ENCODE measurements at places on chromosomes 5 and 9.
A peak's percentile ranks its signal among the peaks of the same experiment; 100 is the strongest.

DNA sequence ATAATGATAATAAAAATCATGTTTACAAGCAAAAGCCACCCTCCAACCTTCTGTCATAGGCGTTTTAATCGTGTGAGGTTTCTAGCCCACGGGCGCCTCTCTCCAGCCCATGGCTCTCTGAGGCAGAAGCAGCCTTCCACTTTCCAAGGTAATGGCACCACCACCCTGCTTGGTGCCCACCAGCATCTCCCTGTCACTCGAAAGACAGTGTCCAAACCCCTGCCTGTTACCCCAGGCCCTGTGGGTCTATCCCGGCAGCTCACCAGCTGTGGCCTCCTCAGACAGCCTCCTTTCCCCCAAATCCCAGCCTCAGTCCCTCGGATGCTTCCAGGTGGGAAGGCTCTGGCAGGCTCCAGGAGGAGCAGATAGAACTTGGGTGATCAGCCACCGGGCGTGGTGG lies 123.8 kb upstream of the LPCAT1 start:
- no peak for DNase-seq

- peak; percentile 40 for DNase-seq
Measured at GRCh38 chr9:79570448-79571308, 1.1 kb upstream of the TLE4 start.

- no peak for DNase-seq
Measured at GRCh38 chr9:120694559-120694958, 19.7 kb downstream of the MEGF9 start.

GRCh38 chr9:37146410-37146809 lies 26.0 kb downstream of the ZCCHC7 start:
- no peak for DNase-seq

GRCh38 chr5:170597872-170598271 lies 94.1 kb downstream of the KCNIP1 start:
- no peak for DNase-seq

GRCh38 chr5:111961862-111962261 lies 204.9 kb upstream of the NREP start:
- no peak for DNase-seq

GRCh38 chr5:180600554-180601041 lies 9.3 kb upstream of the SCGB3A1 start:
- DNase-seq, result no peak

DNA sequence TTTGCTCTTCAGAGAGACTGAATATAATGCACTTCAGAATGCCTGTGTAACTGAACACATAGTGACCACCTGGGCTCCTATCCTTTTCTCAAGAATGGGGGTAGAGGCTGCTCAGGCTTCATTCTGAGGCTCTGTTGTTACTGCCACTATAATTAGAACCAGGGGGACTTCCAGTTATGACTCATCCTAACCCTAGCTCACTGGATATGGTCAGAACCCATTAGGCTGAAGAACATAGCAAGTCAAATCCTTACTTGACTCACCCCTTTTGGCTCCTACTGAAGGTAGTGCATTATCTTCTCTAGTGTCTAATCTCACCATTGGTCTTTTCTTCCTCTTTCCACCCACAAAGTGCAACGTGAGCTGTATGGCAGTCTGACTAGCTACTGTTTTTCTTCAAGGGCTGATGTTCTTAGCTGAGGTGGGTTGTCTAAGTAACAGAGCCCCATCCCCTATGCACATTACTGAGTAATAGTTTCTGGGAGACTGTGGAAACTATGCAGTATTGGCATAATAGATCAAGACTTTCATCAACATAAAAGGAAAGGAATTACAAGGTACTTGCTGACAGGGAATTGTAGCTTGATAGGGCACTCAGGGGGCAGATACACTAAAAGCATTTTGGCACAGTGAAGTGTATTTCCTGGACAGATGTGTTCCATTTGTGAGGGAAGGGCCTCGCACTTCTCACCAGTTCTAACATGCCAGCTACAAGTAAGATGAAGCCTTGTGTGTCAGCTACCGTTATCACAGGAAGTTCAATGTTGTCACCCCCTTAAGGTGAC lies 431.0 kb upstream of the MEF2C start:
- DNase-seq, result no peak

GRCh38 chr9:120916588-120916987 lies 10.0 kb downstream of the TRAF1 start:
- DNase-seq, result no peak

GRCh38 chr9:110217656-110218099 lies 9.7 kb upstream of the C9orf152 start:
- no peak for DNase-seq

- DNase-seq, result no peak
Measured at GRCh38 chr9:86968258-86968920, 21.1 kb upstream of the GAS1 start.

GRCh38 chr5:73948720-73949119 lies 322.7 kb downstream of the ARHGEF28 start:
- DNase-seq, result no peak

DNA sequence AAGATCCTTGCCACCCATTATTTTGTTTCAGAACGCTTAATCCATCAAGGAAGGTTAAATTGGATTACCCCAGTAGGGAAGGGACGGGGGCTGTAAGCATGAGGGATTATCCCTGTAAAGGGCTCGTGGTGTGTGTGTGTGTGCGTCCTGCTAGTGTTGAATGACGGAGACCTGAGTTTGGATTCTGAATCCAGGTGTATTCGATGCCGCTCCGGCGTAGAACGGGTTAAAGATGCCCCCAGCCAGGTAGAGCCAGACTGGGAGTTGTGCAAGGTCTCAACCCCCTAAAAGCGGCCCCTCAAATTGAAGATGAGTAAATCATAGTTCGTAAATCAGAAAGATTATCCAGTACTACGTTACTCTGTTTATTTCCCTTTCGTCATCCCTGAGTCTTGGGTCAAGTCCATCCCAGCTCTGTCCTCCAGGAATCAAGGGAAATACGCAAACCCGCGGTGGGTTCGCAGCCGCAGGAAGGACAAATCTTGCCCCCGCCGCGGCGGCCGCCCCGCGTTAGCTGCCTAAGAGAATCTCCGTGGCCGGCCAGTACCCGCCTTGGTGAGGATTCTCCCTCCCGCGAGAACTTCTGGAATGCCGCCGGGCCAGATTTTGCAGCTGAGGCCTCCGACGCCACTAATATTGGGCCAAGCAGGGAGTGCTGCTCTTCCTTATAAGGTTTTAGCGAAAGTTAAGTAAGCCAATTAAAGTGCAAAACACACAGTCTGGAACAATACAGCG lies 586 bp upstream of the MTAP start:
- no peak for DNase-seq

- no peak for DNase-seq
Measured at GRCh38 chr9:8188723-8189407, 389.3 kb upstream of the DMAC1 start.

- no peak for DNase-seq
Measured at GRCh38 chr9:133633681-133634080, 2.5 kb upstream of the DBH start.

DNA sequence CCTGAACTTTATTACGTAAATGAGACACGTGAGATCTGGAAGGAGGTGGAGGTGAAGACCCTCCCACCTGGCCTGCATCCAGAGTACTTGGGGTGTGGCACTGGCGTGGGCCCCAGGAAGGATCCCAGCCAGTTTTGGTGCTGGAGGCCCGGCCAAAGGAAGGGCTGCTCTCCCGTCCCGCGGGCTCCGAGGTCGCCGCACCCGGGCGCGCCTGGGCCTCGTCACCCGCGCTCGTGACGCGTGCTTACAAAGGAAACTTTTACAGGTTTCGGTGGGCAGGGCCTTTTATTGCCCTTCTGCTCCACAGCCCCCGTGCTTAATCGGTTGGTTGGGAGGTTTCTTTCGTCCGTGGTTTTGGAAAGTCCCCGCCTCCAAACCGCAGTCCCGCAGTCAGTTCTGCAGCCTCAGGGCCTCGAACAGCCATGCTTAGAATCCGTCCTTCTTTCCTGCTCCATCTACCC lies 29.2 kb downstream of the CDKN2A start:
- DNase-seq, result peak; percentile 51

GRCh38 chr9:137109250-137110146 lies 5.0 kb downstream of the DPP7 start:
- DNase-seq, result no peak

- no peak for DNase-seq
Measured at GRCh38 chr9:129351058-129351641, 173.1 kb upstream of the IER5L start.

DNA sequence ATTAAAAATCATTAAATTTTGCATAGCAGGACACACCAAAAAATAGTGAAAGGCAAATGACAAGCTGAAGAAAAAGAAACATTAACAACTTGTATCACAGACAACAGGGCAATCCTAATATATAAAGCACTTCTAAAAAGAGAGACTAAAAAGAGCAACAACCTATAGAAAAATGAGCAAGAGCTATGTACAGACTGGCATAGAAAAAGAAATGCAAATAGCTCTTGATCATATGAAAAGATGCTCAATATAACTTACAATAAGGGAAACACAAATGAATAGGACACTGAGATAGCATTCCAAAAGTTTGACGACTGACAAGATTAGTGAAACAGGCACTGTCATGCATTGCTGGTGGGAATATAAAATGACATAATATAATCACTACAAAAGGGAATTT lies 235.9 kb downstream of the SEC61B start:
- DNase-seq, result no peak

DNA sequence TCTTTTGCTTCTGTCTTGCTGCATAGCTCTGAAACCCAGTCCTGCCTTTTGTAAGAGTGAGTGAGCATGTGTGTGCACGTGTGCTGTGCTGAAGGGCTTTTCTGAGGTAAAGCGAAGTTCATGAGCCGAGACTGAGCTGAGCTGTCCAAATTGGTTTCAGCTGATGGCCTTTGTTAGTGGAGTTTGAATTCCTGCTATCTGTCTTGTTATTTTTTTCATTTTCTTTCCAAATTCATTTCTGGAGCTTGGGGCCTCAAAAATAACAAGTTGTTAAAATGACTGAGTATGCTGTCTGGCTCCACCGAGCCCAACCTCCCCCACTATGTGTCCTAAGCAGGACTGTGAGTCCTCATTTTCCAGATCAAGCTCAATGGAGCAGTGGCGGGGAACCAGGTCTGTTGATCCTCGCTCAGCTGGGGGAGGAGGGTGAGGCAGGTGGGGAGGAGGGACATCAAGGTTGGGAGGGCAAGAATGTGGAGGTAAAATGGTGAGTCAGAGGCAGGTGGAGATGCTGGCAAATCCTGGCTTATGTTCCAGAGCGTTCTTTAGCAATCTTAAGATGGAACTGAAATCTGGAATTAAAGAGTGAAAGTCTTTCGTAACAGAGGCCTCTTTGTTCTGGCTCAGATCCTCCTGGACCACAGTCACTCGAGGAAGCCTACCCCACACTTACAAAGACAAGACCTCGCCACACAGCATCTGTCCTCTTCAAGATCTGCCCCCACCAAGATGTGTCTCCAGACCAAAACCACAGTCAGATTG lies 63.9 kb downstream of the SREK1 start:
- DNase-seq, result no peak

DNA sequence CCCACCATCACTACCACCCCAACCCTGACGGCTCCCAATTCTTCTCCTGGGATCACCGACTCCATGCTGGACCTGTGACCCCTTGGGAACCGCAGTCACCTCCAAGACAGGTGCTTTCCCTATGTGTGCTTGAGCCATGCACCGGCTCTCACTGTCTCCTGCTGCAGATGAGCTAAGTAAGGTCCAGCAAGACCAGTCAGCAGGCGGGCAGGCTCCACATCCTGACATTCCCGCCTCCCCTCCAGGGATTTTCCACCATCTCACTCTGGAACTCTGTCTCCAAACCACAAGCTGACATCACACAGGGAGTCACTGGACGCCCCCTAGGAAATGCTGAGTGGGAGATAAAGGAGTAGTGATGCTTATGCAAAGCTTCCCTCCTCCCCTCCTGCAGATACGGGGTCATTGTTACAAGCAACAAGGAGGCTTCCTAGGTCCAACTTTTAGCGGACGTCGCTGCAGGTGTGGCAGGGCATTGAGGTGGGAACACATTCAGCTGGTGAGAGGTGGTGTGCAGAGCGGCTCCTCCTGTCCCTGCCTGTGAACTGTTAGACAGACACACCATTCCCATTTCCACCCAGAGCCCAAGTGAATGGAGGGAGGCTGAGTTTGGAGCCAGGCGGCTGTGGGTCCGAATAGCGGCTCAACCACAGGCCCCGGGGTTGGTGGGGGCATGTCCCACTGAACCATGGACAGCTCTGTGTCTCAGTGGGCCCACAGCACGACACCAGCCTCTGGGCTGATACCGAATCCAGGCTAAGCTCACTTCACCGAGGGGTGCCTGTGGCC lies 129.2 kb upstream of the PHYKPL start:
- DNase-seq, result no peak

Data from stimulated activated CD4-positive, alpha-beta T cell treated with anti-CD3 and anti-CD28 coated beads, Interleukin-4, amount 100 ng/mL, for 1 hour (primary cell).